ENCODE measurements at places on chromosomes 5 and 9. TPM values are rescaled to one million over a fixed set of nuclear protein-coding genes. Genes with fewer than 3 reads are reported as not detected.

Gene PCDHGC4
- polyA plus RNA-seq: 1.5 TPM

DNA sequence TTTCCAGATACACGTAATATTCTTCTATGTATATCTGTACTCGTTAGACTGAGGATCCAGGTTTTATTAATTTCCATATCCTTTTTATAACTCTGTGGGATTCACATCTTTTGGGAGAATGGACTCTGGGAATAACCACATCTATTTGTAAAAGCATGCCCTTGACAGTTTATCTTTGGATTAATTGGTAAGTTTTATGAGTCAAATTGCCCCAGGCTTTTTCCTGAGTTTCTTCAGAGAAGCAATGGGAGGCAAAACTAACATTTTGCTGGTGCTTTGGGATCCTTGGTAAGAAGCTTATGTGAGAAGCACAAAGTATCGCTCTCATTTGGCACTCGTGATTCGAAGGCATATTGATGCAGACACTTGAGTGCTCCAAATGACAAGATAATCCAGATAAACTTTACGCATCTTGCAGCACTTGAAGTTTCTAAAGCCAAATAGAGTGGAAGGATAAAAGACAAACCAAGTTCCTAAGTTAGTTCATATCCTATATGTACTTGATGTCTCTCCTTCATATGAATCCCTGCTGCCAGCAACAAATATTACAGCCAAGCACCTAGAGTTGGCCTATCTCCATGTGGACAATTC lies 324.7 kb downstream of the TLE4 start:
- DNase-seq: no peak

DNA sequence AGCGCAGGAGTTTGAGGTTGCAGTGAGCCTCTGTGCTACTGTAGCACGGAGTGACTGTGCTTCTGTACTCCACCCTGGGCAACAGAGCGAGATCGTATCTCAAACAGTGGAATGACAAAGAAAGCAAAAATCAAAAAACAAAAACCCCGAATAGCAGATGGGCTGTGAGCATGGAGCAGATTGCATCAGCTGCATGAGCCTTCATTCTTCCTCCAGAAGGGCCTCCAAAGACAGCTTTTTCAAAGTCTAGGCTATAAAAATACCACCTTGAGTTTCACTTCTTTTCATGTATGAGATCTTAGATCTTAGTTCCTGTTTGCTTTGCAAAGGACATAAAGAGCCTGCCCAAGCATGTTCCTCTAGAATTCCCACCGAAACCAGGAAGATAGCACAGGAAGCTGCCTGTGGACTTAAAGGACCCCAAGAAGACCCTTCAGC lies 15.0 kb upstream of the HSPB3 start:
- DNase-seq: no peak

DNA sequence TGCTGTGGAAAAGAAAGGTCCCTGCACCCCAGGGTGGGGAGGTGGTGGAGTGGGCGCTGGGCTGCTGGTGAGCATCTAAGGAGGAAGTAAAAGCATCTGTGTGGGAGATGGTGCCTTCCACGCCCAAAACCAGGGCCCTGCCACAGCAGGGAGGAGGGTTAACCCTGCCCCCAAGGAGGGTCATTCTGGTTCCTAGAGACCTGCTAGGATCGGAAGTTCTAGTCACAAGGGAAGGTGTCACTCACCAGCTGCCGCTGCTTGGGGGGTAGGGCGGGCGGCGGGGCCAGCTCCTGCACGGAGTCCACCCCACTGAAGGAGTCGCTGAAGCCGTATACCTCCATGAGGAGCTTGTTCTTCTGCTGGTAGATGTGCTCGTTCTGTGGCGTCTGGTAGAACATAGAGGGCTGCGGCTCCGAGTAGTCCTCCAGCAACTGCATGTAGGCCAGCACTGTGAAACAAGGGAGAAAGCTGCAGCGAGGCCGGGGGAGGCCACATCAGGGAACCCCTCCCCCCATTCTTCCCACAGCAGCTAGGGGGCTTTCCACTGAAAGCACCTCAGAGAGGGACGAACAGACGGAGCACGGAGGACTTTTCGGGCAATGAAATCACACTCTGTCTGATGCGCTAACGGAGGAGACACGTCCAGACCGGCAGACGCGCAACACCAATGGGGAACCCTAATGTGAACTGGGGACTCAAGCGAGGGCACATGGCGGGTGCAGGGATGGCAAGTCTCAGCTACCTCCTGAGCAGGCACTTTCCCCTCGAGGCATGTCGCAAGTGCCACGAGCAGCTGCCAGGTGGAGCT lies 76.4 kb downstream of the PRRT1B start:
- DNase-seq: no peak

- no peak for DNase-seq
Observed at GRCh38 chr9:136789523-136789937, 1.6 kb upstream of the TMEM141 start.

- DNase-seq: no peak
Observed at GRCh38 chr5:120684749-120685415, 220.8 kb downstream of the PRR16 start.

Measured in right lung (tissue), 10 donors.